Muscle of leg (tissue), 16 donors: ENCODE measurements at places on chromosomes 16 and 17. TPM values are rescaled to one million over a fixed set of nuclear protein-coding genes. Genes with fewer than 3 reads are reported as not detected.

PLA2G10 gene
- total RNA-seq = 0.18 TPM

UTS2R gene
- total RNA-seq = 2.2 TPM

SEPTIN12 gene
- not detected for total RNA-seq

FAM83G gene
- total RNA-seq = 0.27 TPM

OR2C1 gene
- 0.35 TPM for total RNA-seq

- H3K4me3 ChIP-seq = no peak overlapping the region
- peaks cover 38% of the 10 kb centered on the region for H3K36me3 ChIP-seq
- peaks cover 6% of the 10 kb centered on the region for H3K27me3 ChIP-seq
- H3K4me1 ChIP-seq = peaks cover 10% of the 10 kb centered on the region
- no peak for DNase-seq
- no peak overlapping the region for H3K27ac ChIP-seq
These were observed 30.1 kb downstream of the GNPTG start for GRCh38 chr16:1381612-1382406.

- H3K4me1 ChIP-seq = peaks cover 20% of the 10 kb centered on the region
- no peaks in the 10 kb centered on the region for H3K36me3 ChIP-seq
- DNase-seq = no peak
- peaks cover 50% of the 10 kb centered on the region for H3K27me3 ChIP-seq
These were observed 2.7 kb upstream of the ETV4 start for GRCh38 chr17:43548689-43549379.

DNA sequence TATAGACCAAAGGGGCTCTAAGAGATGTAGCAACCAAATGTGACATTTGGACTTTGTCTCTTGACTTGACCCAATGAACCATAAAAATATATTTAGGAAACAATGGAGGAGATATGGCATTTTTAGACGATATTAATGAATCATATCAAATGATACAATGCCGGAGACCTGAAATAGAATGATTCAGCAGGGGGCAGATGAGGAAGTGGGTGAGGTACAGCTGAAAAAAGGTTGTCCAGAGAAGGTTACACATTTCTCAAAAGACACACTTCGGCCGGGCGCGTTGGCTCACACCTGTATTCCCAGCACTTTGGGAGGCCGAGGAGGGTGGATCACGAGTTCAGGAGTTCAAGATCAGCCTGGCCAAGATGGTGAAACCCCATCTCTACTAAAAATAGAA lies 16.5 kb upstream of the SNN start:
- no peaks in the 10 kb centered on the region for H3K4me1 ChIP-seq
- H3K36me3 ChIP-seq = no peaks in the 10 kb centered on the region
- no peak overlapping the region for H3K4me3 ChIP-seq
- H3K27me3 ChIP-seq = peaks cover 5% of the 10 kb centered on the region

- no peak overlapping the region for H3K4me3 ChIP-seq
- DNase-seq = no peak
- H3K27ac ChIP-seq = no peak overlapping the region
- H3K36me3 ChIP-seq = peaks cover 15% of the 10 kb centered on the region
- H3K27me3 ChIP-seq = no peaks in the 10 kb centered on the region
These were observed 112.8 kb downstream of the C16orf78 start for GRCh38 chr16:49486400-49486799.

DNA sequence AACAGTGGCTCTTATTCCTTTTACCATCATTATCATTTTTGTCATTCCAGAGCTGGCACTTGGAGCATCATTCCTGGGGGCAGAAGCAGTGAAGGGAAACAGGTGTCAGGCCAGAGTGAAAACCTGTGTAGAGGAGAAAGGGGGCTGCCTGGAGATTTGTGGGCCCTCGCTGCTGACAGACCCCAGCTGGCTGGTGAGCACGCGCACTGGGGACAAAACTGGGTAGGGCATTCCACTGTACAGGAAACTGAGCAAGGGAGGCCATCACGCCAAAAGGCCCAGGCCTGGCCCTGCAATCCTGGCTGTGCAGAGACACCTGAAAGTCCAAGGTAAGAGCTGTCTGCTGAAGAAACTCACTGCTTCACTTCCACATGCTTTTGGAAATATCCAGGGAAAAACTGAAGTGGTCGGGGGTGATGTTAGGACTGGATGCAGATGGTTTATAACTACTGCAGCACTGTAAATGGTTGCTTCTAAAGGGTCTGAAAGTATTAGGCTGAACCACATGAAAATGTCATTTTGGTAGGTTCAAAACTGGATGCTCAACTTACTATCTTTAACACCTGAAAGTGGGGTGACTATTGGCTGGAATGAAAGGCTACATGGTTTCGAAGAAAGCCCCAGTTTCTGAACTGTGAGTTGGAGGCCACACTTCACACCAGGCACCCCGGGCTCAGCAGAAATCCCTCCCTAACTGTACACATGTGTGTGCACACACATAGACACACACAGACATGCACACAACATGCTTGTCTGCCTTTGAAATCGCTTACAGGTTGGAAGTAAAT lies 225.0 kb downstream of the C16orf78 start:
- peaks cover 42% of the 10 kb centered on the region for H3K4me1 ChIP-seq
- no peak overlapping the region for H3K4me3 ChIP-seq
- no peak for DNase-seq
- H3K27ac ChIP-seq = no peak overlapping the region
- H3K27me3 ChIP-seq = no peaks in the 10 kb centered on the region
- no peaks in the 10 kb centered on the region for H3K36me3 ChIP-seq

DNA sequence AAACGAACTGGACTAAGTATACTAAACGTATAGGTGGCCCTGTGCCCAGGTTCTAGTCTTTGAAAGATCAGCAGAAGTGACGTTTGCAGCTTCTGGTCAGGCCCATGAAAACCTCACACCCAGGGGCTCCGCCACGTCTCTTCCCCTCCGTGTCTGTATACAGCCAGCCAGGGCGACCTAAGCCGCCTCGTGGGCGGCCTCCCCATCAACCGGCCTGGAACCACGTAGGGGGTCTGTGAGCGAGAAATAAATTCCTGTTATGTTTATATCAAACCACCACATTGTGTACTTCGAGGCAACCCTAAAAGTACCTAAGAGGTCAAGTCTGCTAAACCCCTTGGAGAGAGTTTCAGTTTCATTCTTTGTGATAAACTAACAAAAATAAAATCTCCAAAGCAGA lies 6.8 kb downstream of the TK1 start:
- H3K27me3 ChIP-seq = no peaks in the 10 kb centered on the region
- peak overlapping the region; percentile 64 for H3K27ac ChIP-seq
- no peak overlapping the region for H3K4me3 ChIP-seq
- H3K4me1 ChIP-seq = peaks cover 53% of the 10 kb centered on the region
- H3K36me3 ChIP-seq = peaks cover 37% of the 10 kb centered on the region

- H3K27me3 ChIP-seq = no peaks in the 10 kb centered on the region
- DNase-seq = no peak
- no peak overlapping the region for H3K27ac ChIP-seq
- H3K4me3 ChIP-seq = no peak overlapping the region
These were observed 36.3 kb upstream of the CACNG1 start for GRCh38 chr17:67008101-67008500.
